ENCODE measurements at places on chromosomes 6 and 20. TPM values are rescaled to one million over a fixed set of nuclear protein-coding genes. Genes with fewer than 3 reads are reported as not detected.

Gene TMEM242
- 11.0 TPM for total RNA-seq

Gene SNAP25
- not detected for total RNA-seq

Gene RHAG
- not detected for total RNA-seq

Gene SMLR1
- total RNA-seq: not detected

Gene TOX2
- total RNA-seq: 0.20 TPM

Gene SLC17A5
- total RNA-seq: 3.4 TPM

Gene ADGRF4
- total RNA-seq: 0.18 TPM

Gene SLC17A3
- not detected for total RNA-seq

Gene TENT5A
- 2.9 TPM for total RNA-seq

Gene PRDM1
- 1.3 TPM for total RNA-seq

Gene EYA2
- total RNA-seq: 4.0 TPM

Gene PPP1R18
- 18.9 TPM for total RNA-seq

Gene GABBR1
- total RNA-seq: 5.7 TPM

Gene ULBP2
- total RNA-seq: 0.69 TPM

Gene CLDN20
- total RNA-seq: not detected

Gene COL20A1
- total RNA-seq: not detected

Gene NELFE
- 47.9 TPM for total RNA-seq

Gene NKAPL
- total RNA-seq: 5.0 TPM

Gene ECT2L
- total RNA-seq: not detected

Gene TFAP2A
- not detected for total RNA-seq

Gene KIF6
- total RNA-seq: not detected

Gene TBC1D20
- total RNA-seq: 28.3 TPM

Gene SSTR4
- total RNA-seq: not detected

Gene CCN5
- 4.2 TPM for total RNA-seq

Gene KHDC1L
- total RNA-seq: not detected

Gene CALHM4
- total RNA-seq: 1.2 TPM

Gene SERINC1
- total RNA-seq: 140 TPM

Gene TSPO2
- not detected for total RNA-seq

Gene HTR1B
- not detected for total RNA-seq

Gene KLHDC3
- 106 TPM for total RNA-seq

Gene IPCEF1
- 0.34 TPM for total RNA-seq

Gene BMP5
- total RNA-seq: 3.5 TPM

Gene CD24
- 0.84 TPM for total RNA-seq

Gene TFAP2C
- not detected for total RNA-seq

Gene PAX1
- total RNA-seq: 0.34 TPM

Gene ZBTB46
- 4.5 TPM for total RNA-seq

Gene SLC35D3
- not detected for total RNA-seq

Gene MATN4
- total RNA-seq: not detected

Gene ZNF334
- total RNA-seq: 0.27 TPM

Gene SMIM28
- not detected for total RNA-seq

Gene DPPA5
- not detected for total RNA-seq

Gene CDS2
- 19.9 TPM for total RNA-seq

Gene OPRL1
- 0.22 TPM for total RNA-seq

Gene SH3BGRL2
- 9.7 TPM for total RNA-seq

Gene TBXT
- not detected for total RNA-seq

Gene LY6G6F
- total RNA-seq: not detected

Gene OVOL2
- not detected for total RNA-seq

Gene ID1
- 25.1 TPM for total RNA-seq

Gene UST
- 2.0 TPM for total RNA-seq

Gene THBD
- total RNA-seq: 6.5 TPM

Gene DAAM2
- total RNA-seq: 20.3 TPM

Gene ADGB
- total RNA-seq: not detected

Gene MLN
- total RNA-seq: not detected

Gene HCK
- total RNA-seq: 5.5 TPM

Gene CDH4
- total RNA-seq: 0.59 TPM

Gene AGPAT4
- 0.34 TPM for total RNA-seq

Gene UBE2C
- 0.42 TPM for total RNA-seq

Measured in psoas muscle (tissue), 8 donors.